Amniotic epithelial cell (primary cell): ENCODE measurements at places on chromosomes 2 and 18.

- no peak for DNase-seq
Observed at GRCh38 chr2:112949456-112949855, 28.4 kb upstream of the IL36G start.

DNA sequence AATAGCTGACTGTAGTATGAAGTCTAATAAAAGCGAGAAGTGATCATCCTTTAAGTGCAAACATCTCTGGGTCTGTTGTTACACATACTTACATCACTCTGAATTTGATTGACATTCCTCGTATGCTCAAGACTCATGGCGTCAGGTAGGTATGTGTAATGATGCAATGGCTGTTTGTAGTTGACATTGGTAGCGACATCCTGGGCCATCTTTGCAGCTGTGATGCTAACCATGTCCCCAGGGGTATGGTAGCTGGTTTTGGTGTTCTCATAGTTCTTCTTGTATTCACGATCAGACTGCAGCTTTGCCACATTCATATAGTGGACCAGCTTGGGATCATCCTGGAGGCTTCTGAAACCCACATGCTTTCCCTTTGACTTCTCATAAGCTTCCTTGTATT is 62.0 kb downstream of the NEB start:
- no peak for DNase-seq

DNA sequence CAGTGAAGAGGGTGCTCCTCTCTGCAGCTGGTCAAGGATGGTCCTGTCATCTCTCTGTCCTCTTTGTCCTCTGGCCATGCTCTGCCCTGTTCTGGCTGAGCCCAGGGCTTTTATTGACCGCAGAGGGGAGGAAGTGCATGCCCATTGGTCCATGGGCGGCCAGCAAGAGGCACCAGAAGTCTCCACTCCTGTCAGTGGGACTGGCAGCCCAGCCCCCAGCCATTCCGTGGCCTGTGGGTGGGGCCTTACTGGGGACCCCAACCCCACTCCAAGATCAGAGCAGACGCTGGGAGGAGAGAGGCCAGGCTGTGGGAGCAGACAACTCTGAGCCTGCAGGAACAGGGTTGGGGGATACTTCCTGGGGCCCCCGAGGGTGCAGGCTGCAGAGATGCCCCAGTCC is 156.9 kb downstream of the CTNNA2 start:
- no peak for DNase-seq

GRCh38 chr2:128746356-128746755 is 427.7 kb upstream of the HS6ST1 start:
- peak; percentile 99 for DNase-seq

DNA sequence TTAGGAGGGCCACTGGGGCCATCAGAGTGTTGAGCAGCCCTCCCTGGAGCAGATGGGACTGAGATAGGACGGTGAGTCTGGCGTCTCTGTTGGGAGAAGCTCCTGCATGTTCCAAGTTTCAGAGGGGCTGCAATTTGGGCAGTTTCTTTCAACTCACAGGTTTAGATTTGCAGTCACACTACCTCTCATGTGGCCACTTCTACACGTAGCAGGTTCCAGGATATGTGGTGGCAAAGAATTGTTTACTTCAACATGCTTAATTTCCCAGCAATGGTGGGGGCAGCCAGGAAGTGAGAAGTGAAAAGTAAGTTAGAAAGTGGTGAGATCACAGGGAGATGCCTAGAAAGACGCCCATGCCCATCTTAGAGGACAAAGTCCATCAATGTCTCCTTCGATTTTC is 9.3 kb downstream of the NCK2 start:
- DNase-seq = no peak

DNA sequence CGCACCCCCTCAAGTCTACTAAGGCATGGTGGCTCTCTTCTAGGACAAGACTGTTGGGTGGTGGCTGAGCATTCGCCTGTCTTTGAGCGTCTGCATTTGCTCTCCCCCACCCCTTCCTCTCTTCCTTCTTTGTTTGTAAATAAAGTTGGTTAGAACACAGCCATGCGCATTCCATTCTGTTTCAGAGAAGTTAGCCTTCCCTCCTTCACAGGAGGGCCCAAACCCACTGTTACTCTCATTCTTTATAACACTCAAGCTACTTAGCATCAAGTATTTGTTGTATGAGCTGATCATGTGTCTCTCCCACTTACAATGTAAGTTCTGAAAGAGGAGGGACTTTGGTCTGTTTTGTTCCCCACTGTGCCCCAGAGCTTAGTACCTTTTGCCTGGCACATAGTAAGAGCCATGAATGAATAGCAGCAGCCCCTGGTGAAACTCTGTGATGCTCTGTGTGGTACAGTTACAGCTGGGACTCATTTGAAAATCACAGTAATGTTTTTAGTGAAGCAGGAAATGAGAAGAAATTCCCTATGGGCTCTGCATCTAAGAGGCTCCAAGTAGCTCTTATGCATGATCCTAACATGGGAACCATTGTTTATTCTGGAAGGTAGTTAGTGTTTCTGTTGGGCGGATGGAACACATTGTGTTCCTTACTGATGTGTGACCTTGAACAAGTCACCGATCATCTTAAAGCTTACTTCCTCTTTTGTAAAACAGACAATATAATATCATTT is 7.7 kb downstream of the MGAT5 start:
- no peak for DNase-seq

- no peak for DNase-seq
Observed at GRCh38 chr2:1226766-1227165, 186.5 kb upstream of the TPO start.

DNA sequence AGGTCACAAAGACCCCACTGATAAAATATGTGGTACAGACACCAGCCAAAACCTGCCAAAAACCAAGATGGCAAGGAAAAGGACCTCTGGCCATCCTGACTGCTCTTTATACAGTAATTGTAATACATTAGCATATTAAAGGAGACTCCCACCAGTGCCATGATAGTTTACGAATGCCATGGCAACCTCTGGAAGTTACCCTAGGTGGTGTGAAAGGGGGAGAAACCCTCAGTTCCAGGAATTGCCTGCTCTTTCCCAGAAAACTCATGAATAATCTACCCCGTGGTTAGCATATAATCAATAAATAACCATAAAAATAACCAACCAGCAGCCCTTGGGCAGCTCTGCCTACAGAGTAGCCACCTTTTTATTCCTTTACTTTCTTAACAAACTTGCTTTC is 129.8 kb upstream of the EPB41L3 start:
- DNase-seq = no peak

DNA sequence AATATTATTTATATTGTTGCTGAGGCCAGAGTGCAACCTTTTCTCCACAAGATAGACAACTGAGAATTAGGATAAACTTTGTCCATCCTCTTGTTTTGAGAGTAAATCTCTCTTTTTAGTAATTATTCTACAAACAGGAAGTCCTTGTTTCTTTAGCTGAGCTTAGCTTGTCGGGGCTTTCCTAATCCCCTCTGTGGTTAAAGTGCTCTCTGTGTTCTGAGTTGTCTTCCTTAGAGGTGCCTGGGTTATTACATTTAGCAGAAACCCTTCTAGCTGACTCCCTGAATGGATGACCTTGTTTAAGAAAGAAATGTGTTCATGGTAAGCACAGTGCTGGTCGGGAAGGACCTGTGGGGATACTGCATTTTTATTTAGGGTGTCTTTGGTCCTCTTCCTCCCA is 12.7 kb downstream of the USP39 start:
- DNase-seq = peak; percentile 68

GRCh38 chr2:40409734-40410133 is 42.2 kb downstream of the SLC8A1 start:
- DNase-seq = no peak

- DNase-seq = peak; percentile 9
Observed at GRCh38 chr2:176999301-176999700, 213.3 kb upstream of the HNRNPA3 start.

DNA sequence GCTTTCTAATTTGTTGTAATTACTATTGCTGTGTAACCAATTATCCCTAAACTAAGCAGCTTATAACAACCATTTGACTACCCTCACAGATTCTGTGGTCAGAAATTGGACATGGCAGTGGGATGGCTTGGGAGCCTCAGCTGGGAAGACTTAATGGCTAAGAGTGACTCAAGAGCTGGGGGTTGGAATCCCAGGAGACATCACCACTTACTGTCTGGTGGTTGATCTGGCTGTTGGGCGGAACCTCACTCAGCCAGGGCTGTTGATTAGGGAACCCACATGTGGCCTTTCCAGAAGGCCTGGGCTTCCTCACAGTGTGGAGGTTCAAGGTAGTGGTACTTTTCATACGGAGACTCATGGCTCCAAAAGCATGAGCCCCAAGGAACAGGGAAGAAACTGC is 49.8 kb downstream of the E2F6 start:
- DNase-seq = no peak

DNA sequence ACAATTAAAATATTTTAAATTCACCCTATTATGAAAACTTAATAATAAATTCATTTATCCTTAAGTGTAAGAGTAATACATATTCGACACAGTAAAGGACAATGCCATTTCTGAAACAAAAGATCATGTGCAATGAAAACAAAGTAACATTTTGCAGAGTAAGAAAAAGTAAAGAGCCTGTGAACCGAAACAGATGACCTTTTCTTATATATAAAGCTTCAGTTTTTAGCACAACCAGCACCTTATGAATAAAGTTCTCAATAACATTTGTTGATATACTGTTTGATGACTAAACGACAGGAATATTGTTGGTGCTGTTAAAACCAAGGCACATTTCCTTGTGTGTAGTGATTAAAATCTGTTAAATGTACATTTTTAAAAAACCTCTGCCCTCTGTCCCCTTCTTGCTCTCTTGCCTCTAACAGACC is 1.5 kb downstream of the PELI1 start:
- no peak for DNase-seq

DNA sequence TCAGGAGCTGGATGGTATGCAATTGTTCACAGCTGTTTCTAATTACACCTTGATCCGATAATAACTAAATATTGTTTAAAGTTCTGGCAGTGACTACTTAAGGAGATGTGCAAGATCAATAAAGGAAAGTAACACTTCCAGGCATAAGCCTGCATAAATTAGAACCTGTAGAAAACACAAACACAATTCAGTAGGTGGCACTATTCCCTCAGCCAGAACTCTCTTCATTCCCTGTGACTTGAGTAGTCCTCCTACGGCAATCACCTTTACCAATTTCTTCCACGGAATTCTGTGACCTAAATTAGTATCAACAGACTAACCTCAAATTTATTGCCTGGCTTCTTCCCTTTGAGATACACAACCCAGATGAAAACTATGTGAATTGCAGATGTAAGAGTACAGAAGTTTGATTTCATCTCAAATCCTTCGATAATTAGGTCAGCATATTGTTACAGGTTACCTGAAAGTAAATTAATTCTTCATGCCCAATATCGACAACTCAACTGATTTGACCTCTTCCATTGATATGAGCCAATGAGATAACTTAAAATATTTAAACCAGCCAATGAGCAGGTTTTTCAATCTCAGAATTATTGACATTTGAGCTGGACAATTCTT is 137.8 kb downstream of the PID1 start:
- DNase-seq = peak; percentile 71

DNA sequence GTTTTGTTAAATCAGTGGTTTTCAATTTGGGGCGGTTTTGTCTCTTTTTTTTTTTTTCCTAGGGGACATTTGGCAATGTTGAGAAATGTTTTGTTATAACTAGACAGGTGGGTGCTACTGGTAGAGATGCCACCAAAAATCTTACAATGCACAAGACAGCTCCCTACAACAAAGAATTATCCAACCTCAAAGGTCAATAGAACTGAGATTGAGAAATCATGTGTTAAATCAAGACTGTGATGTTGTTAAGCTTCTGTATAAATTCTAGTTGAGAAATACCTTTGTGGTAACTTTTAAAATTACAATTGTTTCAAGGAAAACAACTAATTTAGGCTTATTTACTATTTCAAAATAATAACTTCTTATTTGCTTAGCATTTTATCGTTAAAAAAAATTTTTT is 9.4 kb upstream of the SPOPL start:
- DNase-seq = no peak

DNA sequence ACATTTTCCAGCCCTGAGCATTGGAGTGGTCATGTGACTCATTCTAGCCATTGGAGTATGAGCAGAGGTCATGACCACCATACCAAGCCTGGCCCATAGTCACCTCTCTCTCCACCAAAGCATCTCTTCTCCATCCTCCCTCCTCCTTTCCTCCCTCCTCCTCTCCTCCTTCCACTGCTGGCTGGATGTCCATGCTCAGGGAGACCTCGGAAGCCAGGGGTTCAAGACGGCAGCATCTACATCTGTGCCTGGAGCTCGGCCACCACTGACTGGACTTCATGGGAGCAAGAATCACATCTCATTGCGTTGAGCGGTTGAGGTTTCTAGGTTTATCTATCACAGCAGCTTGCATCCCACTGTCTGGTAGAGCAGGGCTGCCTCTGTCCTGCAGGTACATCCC is 252.4 kb downstream of the NDUFA10 start:
- no peak for DNase-seq

DNA sequence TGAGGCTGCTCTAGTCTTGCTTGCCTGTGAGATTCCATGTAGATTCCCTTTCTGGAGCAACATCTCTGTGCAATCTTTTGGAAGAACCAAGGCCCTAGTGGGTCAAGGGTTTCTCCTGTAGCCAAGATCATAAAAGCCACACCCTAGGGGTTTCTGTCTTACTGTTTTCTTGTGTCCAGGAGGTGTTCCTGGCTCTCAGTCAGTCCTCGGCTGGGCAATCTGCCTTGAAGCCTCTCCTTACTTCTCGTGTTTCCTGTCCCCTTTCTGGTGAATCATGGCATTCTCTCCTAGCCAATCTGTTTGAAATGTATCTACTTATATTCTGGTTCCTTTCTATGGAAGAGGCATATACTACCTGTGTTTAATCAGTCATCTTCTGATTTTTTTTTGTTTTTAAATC is 484.8 kb upstream of the UBE2E3 start:
- no peak for DNase-seq

DNA sequence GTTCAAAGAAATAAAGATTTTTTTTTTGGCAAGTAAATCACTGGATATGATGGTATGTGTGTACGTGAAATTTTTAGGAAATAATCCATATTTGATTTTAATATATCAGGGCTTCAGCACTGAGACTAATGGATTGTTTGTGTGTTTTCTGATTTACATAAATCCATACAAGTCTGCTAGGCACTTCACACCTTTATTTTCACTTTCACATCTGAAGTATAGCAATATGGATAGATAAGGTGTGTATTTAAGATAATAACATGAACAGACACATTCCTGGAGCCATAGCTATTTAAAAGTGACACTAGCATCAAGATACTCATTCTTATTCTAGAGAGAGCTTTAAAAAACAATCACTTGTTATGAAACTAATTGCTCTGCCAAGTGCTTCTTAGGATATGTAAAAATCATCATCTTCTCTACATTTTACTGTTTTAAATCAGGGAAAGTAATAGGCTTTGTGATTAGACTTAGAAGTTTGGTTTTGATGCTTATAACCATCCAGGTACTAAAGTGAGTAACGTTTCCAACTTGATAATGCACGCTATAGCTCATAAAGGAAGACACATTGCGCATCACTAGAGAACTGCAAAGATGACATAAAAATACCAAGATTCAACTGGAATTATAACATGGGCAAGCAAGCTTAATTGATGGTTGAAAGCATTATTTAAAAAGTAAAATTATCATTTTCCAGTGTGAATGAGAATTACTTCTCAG is 208.9 kb downstream of the ZEB2 start:
- no peak for DNase-seq
